Ecto neural progenitor cell (in vitro differentiated cells): ENCODE measurements at places on chromosomes 2 and 18.

DNA sequence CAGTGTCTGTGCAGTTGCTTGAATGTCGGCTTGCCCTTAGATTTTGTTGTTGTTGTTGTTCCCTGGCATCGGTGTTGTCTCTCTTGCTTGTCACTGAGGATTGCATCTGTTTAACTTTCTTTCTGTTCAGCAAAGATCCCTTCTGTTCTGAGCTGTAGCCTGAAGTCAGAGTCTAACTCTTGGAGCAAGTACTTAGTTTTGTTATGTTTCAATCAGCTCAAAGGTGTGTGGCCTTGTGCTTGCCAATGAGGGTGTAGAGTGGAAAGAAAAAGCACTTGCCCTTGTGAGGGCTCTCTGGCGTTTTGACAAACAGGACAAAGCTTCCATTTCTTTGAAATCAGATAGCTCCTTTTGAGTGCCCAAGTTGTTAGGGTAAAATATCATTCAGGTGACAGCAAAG is 757.1 kb upstream of the CDH7 start:
- no peak for DNase-seq

DNA sequence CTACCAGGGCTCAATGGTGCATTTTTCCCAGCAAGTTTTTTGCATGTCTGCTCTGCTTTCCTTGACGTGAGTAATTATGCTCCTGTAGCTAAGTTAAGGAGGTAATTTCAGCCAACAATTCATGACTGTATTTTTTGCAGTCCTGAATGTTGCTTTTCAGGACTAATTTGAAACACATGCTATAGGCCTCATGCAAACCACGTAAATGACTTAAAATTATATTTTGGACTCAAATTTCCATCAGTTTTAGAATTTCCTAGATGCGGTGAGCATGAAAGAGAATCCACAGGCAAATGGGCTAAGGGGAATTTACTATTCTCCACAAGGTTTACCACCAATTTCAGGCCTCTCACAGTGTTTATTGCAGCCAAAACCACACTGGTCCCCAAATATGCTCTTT is 589.9 kb upstream of the LRRTM1 start:
- no peak for DNase-seq

- no peak for DNase-seq
Measured at GRCh38 chr2:237857791-237858190, 1.6 kb upstream of the RAMP1 start.

DNA sequence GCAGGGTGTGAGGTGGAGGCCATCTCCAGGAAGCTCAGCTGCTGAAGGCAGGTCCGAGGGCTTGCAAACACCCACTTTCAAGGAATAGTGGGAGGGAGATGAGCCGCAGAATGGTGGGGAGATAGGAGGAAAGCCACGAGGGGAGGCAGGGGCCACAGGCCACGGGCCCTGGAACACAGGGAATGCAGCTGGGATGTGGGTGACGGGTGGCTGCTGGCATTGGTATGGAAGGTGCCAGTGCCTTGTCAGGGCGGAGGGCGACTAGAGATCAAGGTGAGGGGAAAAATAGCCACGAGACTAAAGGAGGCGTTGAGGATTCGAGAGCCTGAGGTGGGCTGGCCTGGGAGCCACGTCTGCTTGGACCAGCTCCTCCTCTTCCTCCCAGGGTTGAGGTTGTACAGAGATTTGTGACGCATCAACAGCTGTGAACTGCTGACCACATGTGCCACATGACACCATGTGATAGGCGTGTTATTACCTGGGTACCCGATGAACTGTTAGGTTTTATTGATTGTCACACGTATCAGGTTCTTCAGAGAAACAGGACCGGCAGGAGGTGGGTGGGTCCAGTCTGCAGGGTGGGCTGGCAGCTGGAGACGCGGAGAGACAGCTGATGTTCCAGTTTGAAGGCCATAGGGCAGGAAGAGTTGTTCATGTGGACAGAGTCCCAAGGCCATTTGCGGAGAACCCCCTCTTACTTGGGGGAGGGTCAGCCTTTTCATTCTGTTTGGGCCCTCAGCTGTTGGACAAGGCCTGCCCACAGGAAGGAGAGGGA is 9.9 kb downstream of the IMPA2 start:
- no peak for DNase-seq

DNA sequence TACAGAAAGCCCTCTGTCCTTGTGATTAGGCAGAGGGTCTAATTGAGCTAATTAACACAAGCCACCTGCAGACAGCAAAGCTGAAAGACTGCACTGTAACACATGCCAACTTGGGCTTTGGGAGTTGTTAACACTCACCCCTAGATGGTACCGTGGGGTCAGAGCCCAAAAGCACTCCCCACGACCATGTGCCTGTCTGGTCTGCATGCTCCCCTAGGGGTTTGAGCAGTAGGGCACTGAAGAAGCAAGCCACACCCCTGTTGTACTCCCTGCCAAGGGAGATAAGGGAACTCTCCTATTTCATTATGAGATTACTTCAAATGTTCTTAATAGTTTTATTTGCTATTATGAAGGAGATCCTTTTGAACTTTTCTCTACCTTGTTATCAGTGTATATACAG is 560.1 kb upstream of the FSHR start:
- DNase-seq: no peak

GRCh38 chr2:50975546-50975945 is 56.4 kb downstream of the NRXN1 start:
- no peak for DNase-seq

- DNase-seq: no peak
Measured at GRCh38 chr18:11808001-11808855, 43.0 kb upstream of the CHMP1B start.

DNA sequence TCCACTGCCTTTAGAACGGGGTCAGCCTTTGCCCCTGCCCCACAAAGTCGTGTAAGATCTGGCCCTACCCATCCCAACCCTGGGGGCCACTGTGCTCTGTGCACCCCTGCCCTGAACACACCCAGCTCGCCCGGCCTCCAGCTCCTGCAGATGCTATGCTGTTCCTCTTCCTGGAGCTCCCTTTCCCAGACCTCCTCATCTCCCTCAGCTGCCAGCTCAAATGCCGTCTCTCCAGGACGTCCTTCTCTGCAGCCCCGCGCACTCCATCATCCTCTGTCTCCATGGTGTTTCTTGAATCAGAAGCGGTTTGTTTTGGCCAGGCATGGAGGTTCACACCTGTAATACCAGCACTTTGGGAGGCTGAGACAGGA is 94.1 kb downstream of the SH3BP4 start:
- no peak for DNase-seq

DNA sequence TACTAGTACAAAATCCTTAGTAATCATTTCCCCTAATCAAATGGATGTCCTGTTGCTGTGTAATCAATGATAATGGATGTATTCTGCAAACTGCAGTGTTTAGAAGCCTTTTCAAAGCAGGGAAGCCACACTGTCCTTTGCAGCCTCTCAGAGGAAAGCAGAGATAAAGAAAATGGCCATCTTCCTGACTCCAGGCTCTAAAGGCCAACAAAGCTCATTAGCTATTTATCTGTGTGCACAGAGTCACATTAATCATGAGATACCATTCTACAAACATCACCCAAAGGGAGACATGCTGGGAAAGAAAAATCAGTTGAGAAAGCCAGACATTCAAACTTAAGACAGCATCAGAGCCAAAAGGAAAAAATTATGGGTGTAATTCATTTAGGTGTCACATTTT is 165.0 kb downstream of the RAD51AP2 start:
- no peak for DNase-seq

- DNase-seq: no peak
Measured at GRCh38 chr2:221753401-221753800, 181.3 kb upstream of the EPHA4 start.

- DNase-seq: no peak
Measured at GRCh38 chr2:7539760-7540159, 622.5 kb downstream of the RNF144A start.

DNA sequence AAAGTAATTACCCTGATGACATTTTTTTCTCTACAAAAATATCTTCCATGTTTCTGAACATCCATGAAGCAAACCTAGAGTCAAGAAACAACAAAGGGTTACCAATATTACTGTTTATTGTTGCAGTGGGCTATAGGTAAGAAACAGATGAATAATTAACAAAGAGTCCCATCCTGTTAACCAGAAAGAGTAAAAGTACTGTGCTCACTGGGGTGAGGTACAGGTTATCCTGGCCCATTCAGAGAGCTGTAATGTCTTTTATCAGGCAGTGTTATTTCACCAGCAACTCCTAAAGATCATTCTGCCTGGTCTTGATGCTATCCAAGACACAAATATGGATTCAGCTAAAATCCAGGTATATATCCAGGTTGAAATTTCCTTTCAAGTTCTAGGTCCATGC is 754.9 kb downstream of the SATB2 start:
- DNase-seq: no peak

DNA sequence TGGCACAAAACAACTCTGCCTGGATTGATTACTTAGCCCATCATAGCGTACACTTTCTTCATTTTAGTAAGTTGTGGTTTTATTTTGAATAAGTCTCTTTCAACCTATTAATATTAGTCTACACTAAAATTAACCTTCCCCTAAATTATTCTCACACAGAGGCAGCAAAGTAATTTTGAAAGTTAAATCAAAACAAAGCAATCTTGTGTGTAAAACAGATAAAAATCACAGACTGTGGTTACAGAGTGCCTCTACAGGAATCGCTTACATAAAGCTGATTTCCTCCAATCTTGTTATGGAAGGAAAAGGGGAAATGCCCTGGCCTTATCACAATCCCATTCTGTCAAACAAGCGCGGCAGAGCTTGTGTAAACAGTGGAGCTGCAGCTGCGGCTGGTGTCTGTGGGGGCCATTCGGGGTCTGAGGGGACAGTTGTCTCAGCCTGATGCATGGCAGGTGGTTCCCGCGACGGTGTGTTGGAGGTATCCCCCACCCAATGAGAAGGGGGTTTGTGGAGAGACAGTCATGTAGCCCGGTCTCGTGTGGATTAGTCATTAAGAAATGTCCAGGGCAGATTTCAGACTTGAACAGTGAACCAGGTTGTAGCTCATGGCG is 42.1 kb downstream of the BCL2L11 start:
- DNase-seq: no peak

- DNase-seq: no peak
Measured at GRCh38 chr2:217793566-217794132, 209.1 kb downstream of the TNS1 start.

DNA sequence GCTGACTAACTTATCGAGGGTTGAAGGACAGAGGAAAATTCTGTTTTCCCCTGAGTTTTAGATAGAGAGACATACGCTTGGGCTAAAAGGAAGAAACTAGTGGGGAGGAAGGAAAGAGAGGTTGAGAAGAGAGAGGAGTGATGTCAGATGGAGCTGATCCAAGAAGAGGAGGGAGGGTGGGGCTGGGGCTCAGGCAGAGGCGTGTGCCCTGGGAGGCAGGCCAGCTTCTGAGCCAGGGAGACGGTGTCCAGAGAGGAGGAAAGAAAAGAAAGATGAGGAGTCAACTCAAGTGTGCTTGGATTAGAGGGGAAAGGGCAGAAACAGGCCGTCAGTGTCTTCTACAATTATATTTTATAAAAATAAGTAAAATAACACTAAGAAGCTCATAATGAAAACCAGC is 56.2 kb downstream of the EMILIN2 start:
- DNase-seq: no peak

- DNase-seq: no peak
Measured at GRCh38 chr2:218073185-218073584, 4.1 kb downstream of the RUFY4 start.

- no peak for DNase-seq
Measured at GRCh38 chr2:182650704-182651103, 65.4 kb upstream of the DNAJC10 start.

- no peak for DNase-seq
Measured at GRCh38 chr2:105371156-105371555, 27.7 kb downstream of the FHL2 start.

DNA sequence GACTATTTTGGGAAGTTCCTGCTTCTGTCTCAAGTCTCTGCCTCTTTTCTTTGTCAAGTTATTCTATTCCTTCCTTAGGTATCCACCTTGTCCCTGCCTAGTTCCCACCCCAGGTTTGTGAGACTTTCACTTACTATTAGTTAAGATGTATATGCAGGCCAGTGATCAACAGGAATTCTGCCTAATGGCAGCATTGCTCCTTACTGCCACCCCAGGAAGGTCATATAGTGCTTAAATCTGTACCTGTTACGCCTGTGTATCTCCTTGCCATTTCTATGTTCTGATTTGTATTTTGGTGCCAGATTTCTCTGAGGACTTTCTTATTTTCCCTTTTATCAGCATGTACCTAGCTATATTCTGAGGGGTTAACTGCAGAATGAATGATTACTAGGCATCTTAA is 746.0 kb upstream of the TMEFF2 start:
- DNase-seq: no peak

DNA sequence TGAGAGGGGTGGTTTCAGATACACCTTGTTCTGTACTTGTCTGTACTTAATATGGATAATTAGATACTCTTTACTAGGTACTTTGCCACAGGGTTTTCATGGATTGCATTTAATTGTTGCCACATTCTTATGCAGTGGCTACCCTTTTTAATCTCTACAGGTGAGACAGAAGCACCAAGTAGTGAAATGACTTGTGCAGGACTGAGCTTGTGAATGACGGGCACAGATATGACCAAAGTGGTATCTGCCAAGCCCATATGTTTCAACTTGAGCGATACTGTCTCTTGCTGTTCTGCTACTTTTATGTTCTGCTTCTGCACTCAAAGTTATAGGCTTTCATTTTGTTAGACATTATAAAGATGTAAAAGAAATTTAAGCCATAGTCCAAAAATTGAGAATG is 288.2 kb downstream of the ARHGAP15 start:
- DNase-seq: no peak
